Stimulated activated CD8-positive, alpha-beta memory T cell treated with anti-CD3 and anti-CD28 coated beads, Interleukin-4, amount 100 ng/mL, for 4 hours (primary cell): ENCODE measurements at places on chromosomes 1 and 21.

DNA sequence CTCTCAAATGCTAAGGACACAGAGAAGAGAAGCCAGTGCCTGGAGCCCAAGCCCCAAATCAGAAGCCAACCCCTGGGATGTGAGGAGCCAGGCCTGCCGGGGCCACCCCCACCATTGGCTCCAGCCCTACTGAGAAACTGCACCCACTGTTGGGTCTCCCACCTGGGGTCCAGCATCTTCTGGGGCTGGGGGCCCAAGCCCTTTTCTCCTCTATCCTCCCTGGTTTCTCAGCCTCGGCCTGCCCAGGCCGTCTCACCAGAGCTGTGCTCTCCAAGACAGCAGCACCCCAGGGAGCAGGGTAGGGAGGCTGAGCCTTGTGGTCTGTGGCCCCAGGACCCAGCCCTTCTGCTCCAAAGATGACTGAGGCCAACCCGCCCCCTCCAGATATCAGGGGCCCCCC, 37.9 kb downstream of the SDC3 start:
- DNase-seq, result no peak

GRCh38 chr1:238324211-238324864, 433.6 kb upstream of the ZP4 start:
- DNase-seq, result no peak

DNA sequence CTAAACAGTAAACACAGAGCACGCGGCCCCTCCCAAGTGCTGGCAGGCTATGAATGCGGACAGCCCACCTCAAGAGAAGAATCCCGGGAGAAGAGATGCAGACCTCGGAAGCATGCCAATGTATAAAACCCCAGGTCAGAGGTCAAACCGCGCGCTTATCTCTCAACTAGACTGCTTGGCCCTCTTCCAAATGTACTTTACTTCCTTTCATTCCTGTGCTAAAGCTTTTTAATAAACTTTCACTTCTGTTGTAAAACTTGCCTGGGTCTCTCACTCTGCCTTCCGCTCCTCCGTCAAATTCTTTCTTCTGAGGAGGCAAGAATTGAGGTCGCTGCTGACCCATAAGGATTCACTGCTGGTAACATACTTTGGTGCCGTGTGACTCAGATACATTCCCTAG, 216.0 kb downstream of the S1PR1 start:
- DNase-seq, result no peak

GRCh38 chr1:17425806-17426600, 13.5 kb downstream of the RCC2 start:
- no peak for DNase-seq

DNA sequence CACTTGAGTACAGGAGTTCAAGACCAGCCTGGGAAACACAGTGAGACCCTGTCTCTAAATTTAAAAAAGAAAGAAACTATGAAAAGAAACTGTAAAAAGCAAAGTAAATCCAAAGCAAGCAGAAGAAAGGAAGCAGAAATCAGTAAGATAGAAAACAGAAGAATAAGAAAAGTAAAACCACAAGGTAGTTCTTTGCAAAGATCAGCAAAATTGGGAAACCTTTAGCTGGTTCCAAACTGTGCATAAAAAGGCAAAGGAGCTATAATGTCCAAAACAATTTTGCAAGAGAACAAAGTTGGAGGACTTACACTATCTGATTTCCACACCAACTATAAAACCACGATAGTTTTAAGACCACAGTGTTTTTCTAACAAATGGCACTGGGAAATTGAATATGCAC, 218.8 kb downstream of the RPS6KC1 start:
- no peak for DNase-seq

- no peak for DNase-seq
Measured at GRCh38 chr21:25640202-25640942, 1.3 kb downstream of the JAM2 start.

GRCh38 chr1:9946315-9946714, 3.0 kb downstream of the NMNAT1 start:
- no peak for DNase-seq

DNA sequence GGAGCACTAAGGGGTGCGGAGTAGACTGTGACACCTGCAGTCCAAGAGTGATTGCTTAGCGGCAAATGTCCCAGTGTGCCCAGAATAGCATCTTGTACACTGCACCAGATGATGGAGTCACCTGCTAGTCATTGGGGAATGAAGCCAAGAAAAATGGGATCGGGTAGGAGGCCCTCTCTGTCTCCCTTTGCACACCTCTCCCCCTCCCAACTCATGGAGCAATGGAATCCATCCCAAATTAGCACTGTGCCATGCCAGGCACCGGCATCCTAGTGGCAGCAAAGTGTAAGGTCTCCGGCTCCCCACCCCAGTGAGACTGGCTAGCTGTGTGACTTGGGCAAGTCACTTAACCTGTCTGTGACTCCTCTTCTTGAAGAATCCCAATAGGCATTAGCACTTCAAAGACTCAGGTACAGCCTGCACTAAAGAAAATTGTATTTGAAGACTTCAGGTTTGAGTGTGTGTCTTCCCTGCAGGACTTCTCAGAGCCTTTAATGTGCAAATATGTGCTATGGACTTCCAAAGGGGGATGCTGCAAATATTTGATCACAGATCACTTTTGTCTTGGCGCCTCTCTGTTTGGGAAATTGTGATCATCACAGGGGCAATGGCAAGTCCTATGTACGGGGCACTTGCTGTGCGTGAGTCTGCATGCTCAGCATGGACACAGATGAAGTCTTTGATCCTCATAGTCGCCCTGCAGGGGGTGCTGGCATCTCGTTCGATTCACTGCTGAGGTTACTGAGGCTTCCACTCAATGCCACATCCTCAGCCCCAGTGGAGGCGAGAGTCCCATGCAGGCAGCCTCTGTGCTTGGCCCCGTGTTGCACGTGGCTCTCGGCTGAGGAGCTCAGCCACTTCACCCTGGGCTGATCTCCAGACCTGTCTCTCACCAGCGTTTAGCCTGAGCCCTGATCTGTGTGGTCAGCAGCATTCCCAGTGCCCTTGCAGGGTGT, 272.9 kb upstream of the C1orf174 start:
- no peak for DNase-seq

- no peak for DNase-seq
Measured at GRCh38 chr1:67651031-67651430, 34.0 kb upstream of the GADD45A start.

DNA sequence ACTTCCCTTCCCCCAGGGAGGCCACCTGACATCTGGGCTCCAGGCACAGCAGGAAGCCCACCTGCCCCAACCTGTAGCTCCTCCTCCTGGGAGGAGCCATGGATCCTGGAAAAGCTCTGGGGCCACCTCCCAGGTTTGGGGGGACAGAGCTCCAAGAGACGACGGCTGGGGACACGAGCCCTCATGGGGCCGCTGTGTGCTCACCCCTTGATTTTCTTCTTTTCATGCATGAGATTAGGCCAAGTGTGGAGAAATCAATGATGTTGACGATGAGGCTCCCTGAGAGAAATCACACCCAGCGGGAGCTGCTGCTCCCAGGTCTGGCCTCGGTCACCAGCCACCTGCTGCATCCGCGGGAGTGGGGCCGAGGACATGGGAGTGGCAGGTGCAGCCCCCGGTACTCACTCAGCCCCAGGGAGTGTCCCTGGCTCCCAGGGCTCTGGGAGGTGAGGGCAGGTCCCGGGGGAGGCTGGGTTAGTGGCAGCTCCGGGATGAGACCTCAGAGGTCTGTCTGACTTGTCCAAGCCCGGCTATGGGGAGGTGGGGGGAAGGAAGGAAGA, 8.7 kb downstream of the TNFRSF14 start:
- DNase-seq, result no peak

GRCh38 chr1:36938819-36939218, 95.5 kb downstream of the GRIK3 start:
- DNase-seq, result no peak

DNA sequence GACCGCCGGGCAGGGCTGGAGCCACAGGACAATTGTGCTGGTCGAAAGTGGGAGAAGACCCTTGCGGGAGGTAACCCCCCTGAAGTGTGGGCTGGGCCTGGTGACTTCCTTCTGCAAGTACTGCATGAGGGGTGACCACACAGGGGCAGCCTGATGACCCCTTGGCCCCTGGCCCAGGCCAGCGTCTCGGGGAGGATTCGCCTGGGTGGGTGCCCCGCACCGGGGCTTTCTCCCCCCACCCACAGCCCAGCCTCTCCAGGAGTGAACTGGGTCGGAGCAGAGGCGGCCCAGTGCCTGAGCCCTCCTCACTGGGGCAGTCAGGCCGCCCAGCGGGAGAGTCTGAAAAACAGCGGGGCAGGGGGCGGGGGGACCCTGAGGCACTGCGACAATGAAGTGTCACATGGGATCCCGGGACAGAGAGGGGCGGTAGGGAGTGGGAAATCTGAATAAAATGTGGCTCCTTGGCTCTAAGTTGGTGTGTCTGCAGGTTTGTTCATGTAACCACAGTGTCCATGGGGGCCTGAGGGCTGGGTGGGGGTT, 1.6 kb upstream of the DNMT3L start:
- DNase-seq, result no peak

GRCh38 chr1:96418969-96419368, 302.6 kb upstream of the PTBP2 start:
- DNase-seq, result no peak

DNA sequence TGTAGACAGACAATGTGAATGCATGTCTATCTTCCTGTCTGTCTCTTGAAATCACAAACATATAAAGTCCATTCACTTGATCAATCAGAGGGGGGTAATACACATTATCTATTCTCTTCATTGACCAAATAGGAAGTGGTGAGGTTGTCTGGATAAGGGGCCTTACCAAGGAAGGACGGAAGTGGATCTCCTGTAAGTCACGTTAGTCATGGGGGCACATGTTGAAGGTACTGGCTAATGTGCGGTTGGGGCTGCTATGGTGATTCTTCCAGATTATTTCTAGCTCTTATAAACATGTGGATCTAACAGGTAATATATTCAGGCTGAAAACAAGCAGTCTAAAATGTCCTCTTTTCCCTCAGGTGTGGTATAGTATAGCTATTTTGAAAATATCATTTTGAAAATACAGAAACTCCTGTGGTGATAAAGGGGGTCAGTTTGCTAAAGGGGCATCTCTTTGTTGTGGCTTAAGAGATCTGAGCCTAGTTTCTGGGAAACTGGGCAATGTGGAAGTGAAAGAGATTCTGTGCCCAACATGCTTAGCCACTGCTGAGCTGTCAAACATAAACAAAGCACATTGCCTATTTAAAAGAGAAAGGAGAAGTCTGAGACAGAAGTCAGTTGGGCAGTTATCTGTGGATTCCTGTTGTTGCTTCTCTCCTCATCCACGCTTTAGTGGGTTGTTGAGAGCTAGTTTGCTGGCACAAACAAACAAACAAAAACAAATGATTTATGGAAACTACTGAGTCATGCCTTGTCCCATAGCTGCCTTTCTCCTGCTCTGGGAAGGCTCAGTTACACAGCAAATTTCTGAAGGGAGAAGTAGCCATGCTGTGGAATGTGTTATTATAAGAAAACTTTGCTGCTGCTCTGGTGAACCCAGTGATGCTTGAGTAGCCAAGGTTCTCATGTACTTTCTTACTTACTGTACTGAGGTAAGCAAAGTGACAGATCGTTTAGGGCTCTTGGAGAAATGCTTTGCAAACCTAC, 166.9 kb downstream of the HLX start:
- DNase-seq, result no peak

DNA sequence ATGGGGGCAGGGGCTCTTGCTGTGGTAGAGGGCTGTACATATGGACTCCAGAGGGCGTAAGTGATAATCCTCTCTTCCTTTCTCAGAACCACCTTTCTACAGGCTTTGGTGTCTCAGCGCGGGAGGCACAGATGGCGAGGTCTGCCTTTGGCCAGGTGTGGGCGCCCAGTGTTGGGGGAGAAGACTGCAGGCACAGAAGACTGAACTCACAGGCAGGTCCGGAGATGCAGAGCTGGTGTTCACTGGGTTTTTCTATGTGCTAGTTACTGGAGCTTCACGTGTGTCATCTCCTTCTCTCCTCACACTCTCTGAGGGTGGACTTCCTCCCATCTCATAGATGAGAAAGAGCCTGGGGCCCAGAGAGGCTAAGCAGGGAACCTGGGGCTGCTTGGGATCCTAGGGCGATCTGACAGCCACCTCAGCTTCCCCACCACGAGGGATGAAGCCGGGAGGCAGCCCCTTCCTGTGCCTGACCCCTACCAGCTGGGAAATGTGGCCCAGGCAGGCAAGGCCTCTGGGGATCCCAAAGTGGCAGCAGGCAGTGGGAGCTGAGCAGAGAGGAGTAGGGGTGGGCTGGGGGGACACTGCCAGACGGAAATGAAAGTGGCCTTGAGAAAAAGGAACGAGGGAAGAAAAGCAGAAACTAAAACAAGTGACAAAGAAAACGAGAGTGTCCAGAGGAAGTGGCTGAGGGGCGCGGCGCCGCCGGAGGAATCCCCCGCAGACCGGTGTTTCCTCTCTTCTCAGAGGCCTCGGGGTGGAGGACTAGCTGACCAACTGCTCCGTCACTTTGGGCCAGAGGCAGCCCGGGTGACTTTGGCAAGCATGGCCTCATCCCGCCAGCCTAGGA, 191.6 kb downstream of the HIVEP3 start:
- no peak for DNase-seq

GRCh38 chr1:78911956-78912880, 94.3 kb downstream of the ADGRL4 start:
- DNase-seq, result no peak

GRCh38 chr1:21511579-21512522, 2.6 kb downstream of the ALPL start:
- DNase-seq, result no peak

DNA sequence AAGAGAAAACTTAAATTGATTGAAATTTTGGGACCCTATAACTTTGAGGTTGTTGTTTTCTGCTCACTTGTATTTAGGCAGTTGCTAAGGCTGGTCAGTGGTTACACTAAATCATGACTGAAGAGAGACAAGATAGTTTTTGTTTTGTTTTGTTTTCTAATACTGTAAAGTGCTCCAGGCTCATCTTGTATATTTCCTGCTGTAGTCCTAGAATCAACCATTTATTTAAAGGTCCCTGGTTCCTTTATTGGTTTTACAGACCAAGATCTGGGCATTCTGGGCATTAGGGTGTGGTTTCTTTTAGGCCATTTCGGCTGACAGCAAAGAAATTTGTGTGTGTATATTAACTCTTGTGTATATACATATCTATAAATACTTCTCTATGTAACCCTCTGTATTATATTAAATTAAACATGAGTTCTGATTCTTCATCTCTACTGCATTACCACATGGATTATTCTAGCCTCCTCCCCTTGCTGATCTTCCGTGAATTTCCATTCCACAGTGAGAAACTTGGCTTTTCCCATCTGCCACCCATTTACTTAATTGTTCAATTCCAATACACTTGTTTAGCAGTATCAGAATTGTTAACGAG, 15.0 kb downstream of the SNX27 start:
- DNase-seq, result no peak
